ENCODE measurements at places on chromosomes 2 and 18.

GRCh38 chr18:75211002-75211621 is 515 bp downstream of the TSHZ1 start:
- peak; percentile 60 for DNase-seq

- peak; percentile 21 for DNase-seq
Measured at GRCh38 chr2:212428681-212429478, 109.7 kb downstream of the ERBB4 start.

DNA sequence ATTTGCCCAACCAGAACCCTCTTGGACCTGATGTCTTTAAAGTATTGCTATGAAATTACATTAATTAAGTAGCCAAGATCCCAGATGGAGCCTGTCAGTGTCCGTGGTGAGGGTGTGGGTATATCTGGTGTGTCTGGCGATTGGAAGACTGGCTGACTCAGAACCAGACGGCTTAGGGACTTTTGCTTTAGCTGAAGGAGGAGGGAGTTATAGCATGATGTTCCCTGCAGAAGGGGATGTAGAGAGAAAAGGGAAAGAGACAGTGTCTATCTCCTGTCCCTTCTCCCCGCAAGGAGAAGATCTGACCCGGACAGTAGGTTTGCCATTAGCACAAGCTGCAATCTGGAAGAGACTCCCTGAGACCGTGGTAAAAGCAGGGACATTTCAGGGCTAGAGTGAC is 60.6 kb downstream of the POU3F3 start:
- no peak for DNase-seq

- no peak for DNase-seq
Measured at GRCh38 chr2:160326786-160327185, 126.7 kb upstream of the ITGB6 start.

DNA sequence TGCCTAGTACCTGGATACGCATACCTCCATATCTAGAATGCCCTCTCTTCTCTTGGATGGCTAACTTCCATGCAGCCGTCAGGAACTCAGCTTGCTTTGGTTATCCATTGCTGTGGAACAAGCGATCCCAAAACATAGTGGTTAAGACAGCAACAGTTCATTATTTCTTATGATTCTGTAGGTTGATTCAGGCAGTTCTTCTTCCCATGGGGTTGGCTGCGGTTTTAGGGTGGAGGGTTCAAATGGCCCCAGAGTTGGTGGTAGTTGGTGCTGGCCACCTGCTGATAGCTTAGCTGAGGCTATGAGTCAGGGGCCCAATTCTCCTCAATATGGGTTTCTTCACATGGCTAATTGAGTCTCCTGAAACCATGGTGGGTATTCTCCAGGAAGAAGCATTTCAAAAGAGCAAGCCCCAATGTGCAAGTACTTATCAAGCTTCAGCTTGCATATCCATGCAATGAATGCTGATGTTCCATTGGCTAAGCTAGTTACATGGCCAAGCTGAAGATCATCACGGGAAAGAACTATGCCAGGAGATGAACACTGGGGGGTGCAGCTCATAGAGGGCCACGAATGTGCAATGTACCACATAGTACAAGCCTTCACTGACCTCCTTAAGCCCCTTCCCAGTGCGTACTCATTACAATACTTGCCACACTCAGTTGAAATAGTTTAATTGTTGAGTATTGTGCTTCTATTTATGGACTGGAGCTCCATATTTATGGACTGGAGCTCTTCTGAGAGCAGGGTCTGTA is 10.0 kb upstream of the RHOB start:
- DNase-seq, result no peak

GRCh38 chr2:64101141-64101591 is 43.1 kb downstream of the PELI1 start:
- no peak for DNase-seq

- DNase-seq, result no peak
Measured at GRCh38 chr2:156319811-156320485, 12.6 kb downstream of the NR4A2 start.

DNA sequence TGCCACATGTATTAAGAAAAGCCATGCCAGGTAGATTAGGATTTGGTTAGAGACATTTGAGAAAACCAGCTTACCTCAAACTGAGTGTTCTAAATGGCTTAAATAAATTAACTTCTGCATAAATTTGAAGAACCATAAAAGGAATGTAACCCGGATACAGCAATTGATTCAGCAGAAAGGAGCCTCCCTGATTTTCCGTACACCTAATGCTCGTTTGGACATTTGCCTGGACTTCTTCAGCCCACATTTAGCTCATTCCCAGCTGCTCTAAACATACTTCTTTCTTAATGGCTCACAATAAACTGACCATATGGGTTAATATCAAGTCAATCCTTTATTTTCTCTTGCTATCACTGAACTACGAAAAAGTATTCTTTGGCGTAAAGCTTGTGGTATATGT is 392.4 kb downstream of the ZNF516 start:
- DNase-seq, result no peak

- DNase-seq, result no peak
Measured at GRCh38 chr2:65549257-65549627, 116.8 kb upstream of the SPRED2 start.

- no peak for DNase-seq
Measured at GRCh38 chr2:20514596-20515269, 67.9 kb downstream of the RHOB start.

DNA sequence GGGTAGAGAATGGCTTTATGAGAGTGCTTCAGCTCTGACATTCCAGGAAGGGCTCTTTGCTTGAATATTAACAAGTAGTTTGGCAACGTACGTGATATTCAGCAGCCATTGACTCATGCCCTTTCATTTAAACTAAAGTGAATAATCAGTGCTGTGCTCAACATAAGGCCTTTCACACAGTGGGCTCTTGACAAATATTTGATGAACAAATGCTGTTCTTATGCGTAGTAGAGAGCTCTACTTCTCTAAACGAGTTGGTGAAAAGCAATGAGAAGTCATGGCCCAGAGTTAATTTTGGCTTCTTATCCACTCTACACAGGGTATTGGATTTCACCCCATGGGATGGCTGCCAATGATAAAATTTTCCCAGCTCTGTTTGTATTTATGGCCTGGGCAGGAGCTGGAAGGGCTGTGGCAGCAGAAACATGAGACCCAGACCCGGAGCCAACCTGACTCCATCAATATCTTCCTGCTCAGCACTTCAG is 338.9 kb downstream of the CCDC85A start:
- no peak for DNase-seq

DNA sequence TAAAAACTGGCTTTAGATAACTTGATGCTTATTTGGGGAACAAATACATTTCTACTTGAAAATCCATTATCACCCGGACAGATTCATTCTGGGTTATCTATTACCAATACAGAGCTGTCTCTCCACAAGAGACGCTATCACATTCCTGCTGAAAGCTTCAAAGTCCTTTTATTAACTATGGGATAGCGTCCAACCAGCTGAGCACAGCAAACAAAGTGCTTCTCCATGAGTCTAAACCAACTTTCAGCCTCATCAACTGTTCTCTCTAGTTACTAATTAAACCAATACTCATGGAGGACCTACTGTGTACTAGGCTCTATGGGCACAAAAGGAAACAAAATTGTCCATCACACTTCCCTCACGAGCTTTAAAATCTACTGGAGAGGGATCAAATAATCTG is 132.8 kb downstream of the L3MBTL4 start:
- DNase-seq, result no peak

DNA sequence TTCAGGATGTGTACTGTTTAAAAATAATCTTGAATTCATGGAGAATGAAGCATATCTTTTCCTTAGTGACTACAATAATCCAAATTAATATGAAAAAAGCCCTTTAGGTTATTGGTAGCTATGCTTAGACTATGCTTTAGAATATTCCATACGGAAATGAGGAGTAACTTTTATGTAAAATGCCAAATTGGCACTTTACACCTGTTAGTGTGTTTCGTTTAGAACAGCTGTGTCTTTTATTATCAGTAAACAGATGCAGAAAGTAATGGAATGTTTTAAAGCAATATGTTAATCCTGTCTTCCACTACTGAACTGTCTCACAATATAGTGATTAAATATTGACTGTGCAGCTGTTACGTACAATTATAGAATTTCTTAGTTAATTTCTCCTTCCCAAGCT is 129.6 kb downstream of the PMS1 start:
- DNase-seq, result no peak

DNA sequence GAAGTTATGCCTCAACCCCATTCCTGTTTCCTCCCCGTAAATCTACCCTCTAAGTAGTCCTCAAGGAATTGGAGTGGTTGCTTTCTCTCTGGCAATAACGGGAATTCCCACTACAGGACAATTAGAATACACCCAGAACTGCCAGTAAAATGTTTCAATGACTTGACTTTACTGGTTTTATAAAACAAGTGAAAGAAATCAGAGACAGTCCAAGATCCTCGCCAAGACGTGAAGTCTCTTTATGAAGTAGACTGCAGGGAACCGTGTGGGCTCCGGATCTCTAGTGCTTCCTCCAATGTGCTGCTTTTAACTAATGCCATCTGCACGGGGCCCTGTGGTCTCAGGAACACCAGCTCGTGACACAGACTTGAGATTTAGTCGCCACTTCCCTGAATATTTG is 101.4 kb downstream of the CPO start:
- no peak for DNase-seq

DNA sequence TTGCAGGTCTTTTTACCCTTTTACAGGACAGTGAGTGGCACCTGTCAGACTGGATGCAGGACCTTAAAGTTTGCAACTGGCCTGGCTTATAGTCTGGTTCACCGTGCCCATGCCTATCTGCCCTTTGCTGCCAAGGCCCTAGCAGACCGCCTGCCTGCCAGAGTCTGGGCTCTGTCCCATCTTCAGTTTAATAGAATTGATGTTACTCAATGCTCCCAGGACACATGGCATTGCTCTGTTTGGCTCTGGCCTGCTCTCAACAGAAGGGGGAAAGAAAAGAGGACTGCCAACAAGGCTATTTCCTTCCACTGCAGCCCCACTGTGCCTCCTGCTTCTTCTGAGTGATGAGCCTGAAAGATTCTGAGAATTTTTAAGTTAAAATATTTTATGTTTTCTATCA is 25.6 kb upstream of the TMEM178A start:
- peak; percentile 8 for DNase-seq

DNA sequence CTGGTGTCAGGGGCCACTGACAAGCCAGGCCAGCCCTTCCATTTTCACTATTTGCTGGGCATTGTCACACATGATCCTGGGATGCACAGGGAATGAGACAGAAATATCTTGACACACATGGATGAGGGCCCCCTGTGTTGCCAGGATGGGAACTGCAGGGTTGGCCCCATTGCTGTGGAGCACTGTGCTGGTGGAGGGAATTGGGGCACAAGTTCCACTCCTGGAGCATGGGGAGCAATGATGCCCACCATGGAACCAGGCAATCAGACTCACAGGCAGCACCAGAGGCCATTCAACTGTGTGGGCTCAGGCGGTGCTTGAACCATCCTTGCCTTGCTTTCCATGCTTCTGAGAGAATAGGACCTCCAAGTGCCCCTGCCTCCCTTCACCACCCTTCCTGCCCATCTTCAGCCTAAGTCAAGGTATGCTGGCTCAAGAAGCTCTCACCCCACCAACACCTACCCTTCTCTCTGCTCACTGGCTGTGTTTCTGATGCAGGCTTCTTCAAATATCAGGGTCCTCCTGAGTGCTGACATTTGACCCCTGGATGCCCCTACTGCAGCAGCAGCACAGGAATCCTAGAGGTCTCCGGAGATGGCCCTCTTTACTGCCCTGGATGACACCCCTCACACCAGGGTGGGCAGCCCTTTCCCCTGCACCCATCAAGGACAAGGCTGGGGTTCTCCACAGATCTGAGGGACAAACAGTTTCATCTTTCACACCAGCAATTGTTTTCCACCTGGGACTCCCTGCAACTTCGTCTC is 11.0 kb downstream of the ADRA2B start:
- DNase-seq, result no peak

GRCh38 chr2:2703172-2703571 is 372.1 kb upstream of the MYT1L start:
- no peak for DNase-seq

DNA sequence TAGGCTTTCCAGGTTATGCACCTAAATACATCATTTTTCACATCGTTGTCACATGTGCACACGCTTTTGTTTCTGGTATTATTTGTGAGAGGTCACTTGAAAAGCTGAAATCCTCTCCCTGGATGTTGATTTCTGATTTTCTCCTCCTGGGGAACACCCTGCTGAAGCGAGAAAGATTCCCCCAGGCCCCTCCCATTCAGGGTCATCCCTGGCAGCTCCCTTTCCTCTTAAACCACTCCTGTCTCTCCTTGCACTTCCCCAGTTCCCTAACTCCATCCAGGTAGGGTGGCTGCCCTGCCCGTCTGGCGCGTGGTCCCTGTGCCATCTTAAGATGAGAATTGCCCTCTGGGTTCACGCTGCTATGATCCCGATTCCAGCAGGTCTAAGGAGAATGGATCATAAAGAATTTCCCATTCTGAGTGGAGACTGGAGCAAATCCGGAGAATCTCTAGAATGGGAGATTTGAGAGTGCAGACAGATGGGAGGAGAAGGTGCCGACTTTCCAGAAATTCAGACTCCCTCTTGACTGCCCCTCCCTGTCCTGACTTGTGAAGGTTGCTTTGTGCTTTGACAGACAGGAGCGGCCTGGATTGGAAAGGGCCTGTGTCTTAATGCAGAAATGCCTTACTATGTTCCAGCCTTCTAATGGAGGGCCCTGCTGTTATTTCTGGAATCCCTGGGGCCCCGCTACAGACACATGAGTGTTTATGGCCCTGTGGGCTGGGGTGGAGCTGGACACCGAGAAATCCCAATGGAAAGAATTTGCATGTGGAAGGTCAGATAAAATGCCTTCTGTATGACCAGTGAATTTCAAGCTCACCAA is 1.3 kb upstream of the YWHAQ start:
- no peak for DNase-seq

GRCh38 chr18:38052879-38053590 is 487.4 kb upstream of the CELF4 start:
- no peak for DNase-seq

Measured in nucleus accumbens (tissue), 56 donors.